ENCODE measurements at places on chromosomes 11 and 22.

- DNase-seq = no peak
Measured at GRCh38 chr11:2452321-2453012, 7.7 kb downstream of the KCNQ1 start.

DNA sequence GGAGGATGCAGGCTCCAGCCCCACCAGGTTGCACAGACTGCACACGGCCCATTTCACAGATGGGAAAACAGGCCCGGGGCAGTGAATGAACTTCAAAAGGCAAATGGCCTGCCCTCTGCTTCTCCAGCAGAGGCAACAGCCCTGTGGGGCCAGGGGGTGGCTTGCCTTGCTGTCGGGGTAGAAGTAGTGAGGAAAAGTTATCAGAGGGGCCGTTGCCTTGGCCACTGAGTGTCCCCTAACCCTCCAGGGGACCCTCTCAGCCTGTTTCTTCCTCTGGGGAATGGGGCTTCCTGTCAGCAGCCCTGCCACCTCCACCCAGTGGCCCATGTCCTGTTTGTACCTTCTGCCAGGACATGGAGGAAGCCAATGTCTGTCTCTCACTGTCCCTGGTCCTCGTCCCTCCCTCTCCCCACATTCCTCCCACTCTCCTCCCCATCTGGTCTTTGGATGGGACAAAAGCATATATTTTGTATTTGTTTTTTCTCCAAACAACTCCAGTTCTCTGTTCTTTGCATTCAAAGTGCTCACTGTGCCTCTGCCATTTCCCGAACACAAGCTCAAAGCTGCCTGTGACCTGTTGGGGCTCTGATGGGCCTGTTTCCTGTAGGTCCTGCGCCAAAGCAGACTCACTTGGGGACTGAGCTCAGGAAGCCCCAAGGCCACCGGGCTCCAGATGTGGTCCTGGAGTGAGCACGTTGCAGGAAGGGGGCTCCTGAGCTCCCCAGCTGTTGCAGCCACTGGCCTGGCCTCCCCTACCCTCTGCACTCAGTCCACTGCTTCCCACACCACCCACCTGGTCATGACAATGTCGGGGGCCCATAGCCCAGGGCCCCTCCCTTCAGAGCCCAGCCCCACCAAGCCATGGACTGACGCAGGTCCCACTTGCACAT, 9.5 kb downstream of the MAP4K2 start:
- DNase-seq = no peak

DNA sequence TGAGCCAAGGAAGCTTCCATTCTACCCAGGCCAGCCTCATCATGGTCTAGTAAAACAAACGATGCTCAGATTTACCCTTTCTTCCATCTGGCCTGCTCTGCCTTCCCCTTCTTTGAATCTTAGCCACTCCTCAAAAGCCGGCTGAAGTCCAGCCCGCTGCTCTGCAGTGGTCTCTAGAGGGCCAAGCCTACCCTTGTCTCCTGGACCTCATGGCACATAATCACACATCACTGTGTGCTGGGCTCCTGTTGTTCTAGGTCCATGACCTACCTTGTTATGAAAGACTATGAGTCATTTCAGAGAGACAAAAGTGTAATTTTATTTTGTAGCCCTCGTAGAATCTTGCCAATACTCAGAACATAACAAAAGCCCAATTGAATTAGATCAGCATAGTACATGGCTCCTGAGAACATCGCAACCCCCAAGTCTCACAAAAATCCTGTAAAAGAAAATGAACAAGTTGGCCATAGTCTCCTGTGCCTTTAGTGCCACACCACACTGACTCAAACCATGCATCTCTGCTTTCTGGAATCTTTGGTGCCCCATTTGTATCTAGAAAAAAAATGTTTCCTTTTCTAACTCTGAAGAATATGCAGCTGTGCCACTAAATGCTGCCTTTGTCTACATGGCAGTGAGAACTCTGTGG, 192.7 kb downstream of the OPCML start:
- no peak for DNase-seq

- DNase-seq = no peak
Measured at GRCh38 chr11:97414801-97415200, 1025.0 kb downstream of the JRKL start.

GRCh38 chr11:130775306-130776060, 140.8 kb downstream of the SNX19 start:
- DNase-seq = no peak

DNA sequence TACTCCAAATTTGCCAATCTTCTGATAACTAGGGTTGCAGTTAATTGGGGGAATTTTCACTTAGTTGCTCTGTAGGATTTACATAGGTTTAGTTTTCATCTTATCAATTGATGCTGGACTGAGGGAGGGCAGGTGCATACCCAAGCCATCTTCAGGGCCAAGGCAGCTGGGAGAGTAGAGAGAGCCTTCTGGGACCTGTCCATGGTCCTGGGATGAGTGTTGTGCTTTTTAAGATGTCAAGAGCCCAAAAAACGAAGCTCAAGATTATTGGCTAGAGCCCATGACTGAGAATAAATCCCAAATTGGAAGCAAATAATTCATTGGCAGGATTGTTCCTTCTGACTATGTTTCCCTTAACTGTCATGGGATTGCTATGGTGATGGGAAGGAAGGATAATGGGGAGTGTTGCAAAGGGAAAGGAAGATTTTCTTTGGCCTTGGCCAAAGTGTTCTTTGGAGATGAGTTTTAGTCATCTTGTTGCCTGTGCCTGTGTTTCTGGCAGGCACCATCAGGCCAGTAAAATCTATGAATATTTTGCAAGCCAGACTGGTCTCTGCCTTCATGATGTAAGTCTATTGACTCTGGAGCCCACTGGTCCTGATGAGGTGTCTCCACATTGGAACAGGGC, 4.5 kb downstream of the SLC22A6 start:
- no peak for DNase-seq

- no peak for DNase-seq
Measured at GRCh38 chr11:10538924-10539323, 2.1 kb downstream of the RNF141 start.

DNA sequence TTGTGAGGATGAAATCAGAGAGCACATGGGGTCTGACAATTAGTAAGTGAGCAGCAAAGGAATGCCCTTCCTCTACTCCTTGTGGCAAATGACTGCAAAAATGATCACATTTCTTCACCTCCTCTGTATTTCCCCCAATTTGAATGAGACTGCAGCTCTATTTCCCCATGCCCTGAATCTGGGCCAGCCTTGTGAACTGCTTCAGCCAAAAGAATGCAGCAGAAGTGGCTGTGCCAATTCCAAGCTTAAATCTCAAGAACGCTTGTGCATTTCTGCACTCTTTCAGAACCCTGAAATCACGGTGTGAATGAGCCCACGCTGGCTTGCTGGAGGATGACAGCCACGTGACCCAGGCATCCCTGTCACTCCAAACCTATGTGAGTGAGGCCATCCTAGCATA, 9.9 kb downstream of the SLC43A3 start:
- no peak for DNase-seq

GRCh38 chr22:20852076-20852475, 6.5 kb downstream of the PI4KA start:
- no peak for DNase-seq

DNA sequence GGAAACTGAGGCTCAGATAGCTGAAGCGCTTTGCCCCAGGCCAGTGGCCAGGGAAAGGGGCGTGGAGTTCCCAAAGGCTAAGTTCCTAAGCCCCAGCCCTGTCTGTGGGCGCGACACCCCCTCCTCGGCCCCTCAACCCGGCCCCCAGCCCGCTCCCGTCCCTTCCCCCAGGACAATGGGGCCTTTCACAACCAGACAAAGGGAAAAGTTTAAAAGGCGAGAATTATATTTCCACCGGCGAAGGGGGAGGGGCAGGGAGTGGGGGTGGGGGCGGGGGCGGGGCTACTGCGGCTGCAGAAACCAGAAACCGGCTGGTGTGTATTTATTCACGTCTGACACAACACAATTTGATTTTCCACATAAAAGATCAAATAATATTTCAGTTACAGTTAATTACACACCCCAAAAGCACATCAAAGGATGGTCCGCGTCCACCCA, 192.1 kb downstream of the MN1 start:
- DNase-seq = no peak

GRCh38 chr11:69055598-69056516, 7.1 kb downstream of the TPCN2 start:
- DNase-seq = peak; percentile 21

DNA sequence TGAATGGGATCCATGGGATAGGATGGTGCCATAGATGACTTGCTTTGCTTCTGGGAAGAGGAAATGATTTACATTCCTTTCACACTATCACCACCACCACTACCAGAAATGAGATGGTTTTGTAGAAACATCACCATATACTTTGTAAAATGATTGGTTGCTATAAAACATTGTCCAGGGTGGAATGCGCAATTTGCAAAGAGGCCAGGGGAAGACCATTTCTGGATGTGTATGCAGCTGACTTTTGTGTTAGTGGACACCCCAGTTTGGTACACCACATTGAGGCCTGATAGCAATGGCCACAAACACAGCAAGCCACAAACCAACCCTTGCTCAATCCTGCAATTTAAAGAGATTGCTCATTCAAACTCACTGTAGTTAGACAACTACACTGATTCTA, 56.7 kb upstream of the RCN1 start:
- no peak for DNase-seq

DNA sequence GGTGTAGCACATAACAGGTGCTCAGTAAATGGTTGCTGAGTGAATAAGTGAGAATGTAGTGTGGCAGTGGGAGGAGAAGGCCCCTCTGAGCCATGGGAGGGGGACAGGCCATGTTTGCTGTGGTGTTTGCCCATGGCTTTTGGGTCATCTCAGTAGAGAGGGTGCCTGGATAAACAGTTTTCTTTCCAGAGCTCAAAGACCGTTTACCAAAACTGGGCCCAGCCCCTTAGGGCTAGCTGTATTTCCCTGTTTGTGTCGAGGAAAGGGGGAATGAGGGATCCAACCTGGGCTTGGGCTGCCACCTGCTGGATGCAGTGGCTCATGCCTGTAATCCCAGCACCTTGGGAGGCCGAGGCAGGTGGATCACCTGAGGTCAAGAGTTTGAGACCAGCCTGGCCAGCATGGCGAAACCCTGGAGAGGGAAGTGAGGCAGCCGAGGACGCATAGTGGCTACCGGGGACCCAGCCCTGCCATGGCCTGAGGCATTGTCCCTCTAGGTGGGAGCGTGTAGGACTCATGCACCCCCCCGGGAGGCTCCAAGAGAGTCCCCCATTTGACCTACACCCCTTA, 8.7 kb upstream of the LTO1 start:
- no peak for DNase-seq

DNA sequence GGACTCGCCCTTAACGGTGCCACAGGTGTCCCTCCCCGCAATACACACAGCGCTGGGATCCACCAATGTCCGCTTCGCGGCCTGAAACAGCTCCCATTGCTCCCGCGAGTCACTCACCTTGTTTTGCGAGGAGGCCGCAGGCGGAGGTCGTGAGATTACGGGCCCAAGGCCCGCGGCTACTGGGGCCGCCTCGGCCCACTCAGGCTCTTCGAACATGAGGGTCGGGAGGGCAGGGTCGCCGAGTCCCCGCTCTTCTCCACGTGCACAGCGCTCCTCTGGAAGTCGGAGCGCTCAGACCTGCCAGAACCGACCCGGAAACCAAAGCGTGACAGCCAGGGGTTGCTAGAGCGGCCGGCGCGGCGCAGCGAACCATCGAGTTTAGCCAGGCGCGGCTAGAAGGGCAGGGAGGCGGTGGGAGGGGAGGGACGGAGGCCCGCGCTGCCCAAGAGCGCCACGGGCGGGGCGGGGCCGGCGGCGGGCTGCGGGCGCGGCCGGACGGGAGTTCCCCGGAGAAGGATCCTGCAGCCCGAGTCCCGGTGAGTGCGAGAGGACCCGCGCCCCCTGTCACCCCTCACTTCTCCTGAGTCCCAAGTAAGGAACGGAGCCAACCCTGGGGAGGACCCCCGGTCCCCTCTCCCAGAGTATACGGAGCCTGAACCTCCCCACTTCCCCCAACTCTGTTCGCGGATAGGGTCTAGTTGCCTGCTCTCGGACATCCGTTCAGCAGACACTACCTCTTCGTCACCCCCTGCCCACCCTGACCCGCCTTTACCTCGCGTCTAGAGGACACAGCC, at the start of the genes ILK and RRP8:
TSS of gene ILK (plus strand) at position 488 of the 794 bp plus-strand sequence. CDS start 498 bp downstream, outside the sequence.
TSS of gene RRP8 (minus strand) at position 330 of the 794 bp plus-strand sequence. CDS start at position 216, 114 bp downstream.
- peak; percentile 67 for DNase-seq

DNA sequence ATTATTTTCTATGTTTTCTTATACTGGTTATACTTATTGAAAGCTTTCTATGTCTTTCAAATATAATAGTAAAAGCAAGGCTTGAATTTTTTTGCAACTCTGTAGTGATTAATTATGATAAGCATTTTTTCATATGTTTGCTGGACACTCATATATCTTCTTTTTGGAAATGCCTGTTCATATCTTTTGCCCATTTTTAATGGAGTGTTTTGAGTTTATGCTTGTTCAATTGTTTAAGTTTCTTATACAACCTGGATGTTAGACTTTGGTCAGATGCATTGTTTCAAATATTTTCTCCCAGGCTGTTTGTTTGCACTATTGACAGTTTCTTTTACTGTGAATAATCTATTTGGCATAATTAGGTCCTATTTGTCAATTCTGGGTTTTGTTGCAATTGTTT, 11.9 kb downstream of the OR52H1 start:
- no peak for DNase-seq

- DNase-seq = no peak
Measured at GRCh38 chr11:46564459-46564858, 29.4 kb downstream of the AMBRA1 start.

GRCh38 chr22:19067696-19068348, 54.4 kb downstream of the DGCR2 start:
- no peak for DNase-seq

DNA sequence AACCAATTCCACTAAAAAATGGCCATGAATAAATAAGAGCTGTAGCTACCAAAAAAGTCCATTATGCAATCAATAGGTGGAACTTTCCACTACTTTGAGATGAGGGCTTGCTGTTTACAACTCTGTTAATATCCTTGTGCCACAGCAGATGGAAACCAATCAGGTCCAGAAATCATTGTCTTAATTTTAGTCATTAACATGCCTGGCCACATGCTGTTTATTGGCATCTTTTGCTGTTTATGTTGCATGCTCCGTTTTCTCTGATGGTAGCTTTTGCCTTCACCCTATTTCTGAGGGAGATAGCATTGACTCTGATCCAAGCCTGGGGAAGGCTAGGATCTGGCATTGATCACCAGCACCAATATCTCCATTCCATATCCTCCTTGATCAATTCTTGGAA, 192.9 kb upstream of the SEZ6L start:
- DNase-seq = no peak

- DNase-seq = no peak
Measured at GRCh38 chr11:119672597-119672996, 56.4 kb downstream of the NECTIN1 start.

DNA sequence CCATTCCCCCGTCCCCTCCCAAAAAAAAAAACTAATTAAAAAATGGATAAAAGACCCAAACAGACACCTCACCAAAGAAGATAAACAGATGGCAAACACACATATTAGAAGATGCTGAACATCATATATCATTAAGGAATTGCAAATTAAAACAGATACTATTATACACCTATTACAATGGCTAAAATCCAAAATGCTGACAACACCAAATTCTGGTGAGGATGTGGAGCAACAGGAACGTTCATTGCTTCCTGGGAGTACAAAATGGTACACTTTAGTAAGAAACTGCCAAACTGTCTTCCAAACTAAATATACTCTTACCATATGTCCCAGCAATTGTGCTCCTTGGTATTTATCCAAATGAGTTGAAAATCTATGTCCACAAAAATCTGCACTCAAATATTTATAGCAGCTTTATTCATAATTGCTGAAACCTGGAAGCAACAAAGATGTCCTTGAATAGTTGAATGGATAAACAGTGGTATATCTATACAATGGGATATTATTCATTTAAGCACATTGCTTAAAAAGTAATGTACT, 19.9 kb downstream of the NAGA start:
- DNase-seq = no peak

Data from T-cell (primary cell).